ENCODE measurements at places on chromosomes 4 and X.

GRCh38 chrX:115960440-115961084 is 210.0 kb upstream of the AGTR2 start:
- DNase-seq = no peak

DNA sequence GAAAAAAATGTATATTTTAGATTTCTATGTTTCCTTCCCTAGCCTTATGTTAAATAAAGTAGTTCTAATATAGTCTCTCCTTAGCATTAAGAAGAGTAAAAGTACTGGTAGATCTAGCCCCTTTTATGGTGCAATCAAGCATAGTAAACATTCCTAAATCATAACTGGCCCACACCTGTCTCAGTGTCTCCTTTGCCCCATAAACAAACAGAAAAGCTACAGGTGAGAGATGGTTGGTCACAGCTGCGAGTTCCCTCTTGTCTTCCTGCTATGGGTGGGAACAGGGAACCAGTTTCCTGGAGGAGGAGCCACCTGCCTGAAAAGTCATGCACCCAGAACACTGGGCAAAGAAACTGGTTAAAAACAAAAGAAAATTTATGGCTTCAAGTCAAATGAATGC is 16.6 kb downstream of the SOWAHB start:
- no peak for DNase-seq

DNA sequence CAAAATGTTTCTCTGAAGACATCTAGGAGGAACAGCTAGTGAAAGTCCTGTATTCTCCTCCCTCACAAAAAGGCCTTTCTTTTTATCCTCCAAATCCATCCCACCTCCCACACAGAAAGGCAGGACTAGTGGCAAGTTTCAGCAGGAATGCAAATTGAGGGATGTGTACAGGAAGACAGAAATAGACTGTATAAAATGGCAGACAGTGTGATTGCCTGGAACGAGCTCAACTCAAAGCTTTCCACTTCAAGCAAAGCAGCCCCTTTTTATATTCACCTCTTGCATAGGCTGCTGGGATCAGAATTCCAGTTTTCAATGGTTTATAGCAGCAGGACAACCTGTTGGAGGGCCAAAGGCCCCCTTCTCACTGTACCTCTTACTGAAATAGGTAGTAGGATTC is 57.5 kb downstream of the DCX start:
- DNase-seq = no peak

DNA sequence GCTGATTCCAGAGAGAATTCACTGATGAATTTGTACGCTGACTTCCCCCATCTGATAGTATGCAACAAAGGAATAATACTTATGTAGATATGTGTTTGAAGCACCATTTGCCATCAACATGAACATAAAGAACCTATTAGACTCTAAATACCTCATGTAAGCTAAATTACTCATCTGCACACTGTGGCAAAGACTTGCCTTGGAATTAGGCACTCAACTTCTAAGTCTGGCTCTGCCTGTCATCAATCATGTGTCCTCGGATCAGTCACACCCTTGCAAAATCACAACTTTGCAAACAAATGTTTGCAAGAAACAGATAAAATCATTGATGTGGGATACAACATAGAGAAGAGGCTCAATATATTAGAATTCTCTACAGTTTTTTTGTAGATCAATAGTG is 169.9 kb upstream of the LDB2 start:
- peak; percentile 60 for DNase-seq

GRCh38 chrX:69109706-69110105 is 55.5 kb downstream of the PJA1 start:
- DNase-seq = peak; percentile 39

- no peak for DNase-seq
Measured at GRCh38 chr4:169611157-169611556, 1.2 kb downstream of the NEK1 start.

DNA sequence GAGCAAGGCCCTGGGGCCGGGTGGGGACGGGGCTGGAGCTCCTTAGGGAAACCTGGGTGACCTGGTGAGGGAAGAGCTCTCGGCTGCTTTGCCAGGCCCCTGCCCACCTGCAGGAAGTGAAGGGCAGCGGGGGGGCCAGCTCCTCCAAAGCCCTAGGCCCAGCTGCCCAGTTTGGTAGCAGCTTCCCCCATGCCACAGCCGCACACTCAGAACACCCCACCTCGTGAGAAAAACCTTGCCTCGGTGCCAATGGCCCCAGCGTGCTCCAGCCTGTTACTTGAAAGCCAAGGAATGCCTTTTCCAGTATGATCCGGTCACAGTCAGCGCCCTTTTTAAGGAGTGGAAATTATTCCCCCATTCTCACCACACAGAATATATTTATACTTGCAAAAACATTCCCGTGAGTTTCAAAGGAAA is 38.3 kb downstream of the ACOX3 start:
- no peak for DNase-seq

- peak; percentile 66 for DNase-seq
Measured at GRCh38 chr4:74675673-74676279, 118.5 kb downstream of the BTC start.

GRCh38 chr4:160848901-160849760 is 1314.7 kb downstream of the FSTL5 start:
- peak; percentile 3 for DNase-seq
